ENCODE measurements at places on chromosomes 13 and 19.
A peak's percentile ranks its signal among the peaks of the same experiment; 100 is the strongest.

- DNase-seq: peak; percentile 77
Measured at GRCh38 chr19:47124937-47125668, 5.5 kb upstream of the SAE1 start.

DNA sequence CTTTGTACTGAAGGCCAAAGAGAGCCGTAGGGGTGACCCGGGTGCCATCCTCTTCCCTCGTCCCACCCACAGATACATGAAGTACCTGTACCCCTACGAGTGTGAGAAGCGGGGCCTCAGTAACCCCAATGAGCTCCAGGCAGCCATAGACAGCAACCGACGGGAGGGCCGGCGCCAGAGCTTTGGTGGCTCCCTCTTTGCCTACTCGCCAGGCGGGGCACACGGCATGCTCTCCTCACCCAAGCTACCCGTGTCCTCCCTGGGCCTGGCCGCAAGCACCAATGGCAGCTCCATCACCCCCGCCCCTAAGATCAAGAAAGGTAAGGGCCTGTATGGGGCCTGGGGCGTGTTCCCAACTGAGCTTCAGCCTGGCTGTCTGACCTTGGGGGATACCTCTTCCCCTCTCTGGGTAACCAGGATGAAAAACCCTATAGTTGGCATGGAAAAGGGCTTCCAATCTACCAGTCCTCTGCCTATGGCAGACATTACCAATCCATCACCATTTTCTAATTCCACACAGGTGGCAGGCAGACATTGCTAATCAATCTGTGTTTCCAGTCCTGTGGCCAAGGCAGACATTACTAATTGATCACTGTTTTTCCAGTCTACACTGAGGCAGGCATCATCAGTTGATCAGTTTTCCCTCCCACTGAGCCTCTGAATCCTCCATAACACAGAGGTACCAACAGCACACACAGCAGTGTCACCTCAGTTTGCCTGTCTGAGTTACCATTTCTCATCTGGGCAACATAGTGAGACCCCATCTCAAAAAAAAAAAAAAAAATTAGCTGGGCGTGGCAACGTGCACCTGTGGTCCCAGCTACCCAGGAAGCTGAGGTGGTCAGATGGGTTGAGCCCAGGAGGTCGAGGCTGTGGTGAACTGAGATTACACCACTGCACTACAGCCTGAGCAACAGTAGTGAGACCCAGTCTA, 19.1 kb upstream of the WDR18 start:
- peak; percentile 36 for DNase-seq

DNA sequence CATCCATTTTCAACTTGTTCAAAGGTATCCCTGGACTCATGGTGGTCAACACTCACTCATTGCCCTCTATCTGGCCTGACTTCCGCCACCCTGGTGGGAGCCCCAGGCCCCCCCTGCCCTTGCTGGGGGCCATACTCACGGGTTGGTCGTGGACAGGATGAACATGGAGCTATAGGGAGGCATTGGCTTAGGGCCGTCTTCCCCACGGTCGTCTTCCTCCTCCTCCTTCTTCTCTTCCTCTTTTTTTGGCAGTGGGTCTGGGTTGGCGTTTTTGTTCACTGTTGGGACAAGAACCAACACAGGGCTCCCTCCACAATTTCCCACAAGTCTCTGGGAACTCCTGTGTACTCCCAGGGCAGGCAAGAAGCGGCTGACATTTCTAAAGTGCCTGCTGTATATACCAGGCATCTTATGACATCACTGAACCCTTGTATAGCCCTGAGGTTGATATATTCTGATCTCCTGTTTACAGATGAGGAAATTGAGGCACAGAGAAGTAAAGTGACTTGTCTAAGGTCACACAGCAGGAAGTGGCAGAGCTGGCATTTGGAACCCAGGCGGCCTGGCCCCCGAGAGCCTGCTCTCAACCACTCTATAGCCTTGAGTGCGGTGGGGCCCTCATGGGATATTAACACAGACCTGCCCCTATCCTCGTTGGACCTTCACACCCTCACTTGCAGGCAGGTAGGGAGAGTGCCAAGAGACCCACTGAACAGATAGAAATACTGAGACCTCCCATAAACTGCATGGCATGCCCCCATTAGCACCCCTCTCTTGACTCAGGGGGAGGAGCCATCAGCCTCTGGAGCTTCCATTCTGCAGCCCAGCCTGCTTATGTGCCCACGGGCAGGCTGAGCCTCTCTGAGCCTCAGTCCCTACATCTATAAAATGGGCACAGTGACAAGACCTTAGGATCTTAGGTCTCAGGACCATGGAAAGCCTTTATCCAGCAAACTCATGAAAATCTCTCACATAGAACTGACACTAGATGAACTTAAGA, 135.0 kb downstream of the IER2 start:
- no peak for DNase-seq

DNA sequence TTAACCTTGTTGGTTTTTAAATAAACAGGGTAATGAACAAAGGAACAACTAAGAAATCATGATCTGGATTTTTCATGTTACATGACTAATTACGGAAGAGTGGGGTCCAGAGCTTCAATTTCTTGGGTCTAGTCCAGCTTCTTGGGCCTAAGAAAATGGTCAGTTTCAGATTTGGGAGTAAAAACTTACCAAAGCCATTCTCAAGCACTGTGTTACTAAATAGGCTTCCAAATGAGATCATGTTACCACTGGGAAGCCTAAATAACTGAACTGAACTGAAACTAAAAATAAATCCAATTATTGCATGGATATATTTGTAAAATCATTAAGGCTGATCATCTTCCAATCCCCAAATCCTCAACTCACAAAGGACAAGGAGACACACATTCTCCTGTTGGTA, 13.9 kb downstream of the TBC1D4 start:
- DNase-seq: no peak
